Activated CD8-positive, alpha-beta T cell treated with anti-CD3 and anti-CD28 coated beads for 36 hours (primary cell): ENCODE measurements at places on chromosomes 2 and 18. TPM values are rescaled to one million over a fixed set of nuclear protein-coding genes. Genes with fewer than 3 reads are reported as not detected.

DNA sequence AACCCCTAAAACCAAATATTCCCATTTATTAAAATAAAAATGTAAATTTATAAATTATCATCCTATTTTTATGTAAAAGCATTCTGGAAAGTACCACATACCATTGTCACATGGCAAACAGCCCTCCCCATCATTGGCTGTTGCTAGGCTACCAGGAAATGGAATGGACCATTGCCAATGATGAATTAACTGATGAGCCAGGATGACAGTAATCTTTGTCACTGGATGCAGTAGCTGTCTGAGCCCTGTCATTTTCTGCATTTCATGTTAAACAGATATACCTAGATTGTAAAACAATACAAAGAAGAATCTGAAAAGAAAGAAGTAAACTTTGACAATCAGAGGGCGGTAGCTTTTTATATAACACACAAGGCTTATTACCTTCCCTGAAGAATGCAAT is 641.4 kb downstream of the BCL11A start:
- no peaks in the 10 kb centered on the region for H3K36me3 ChIP-seq
- H3K4me1 ChIP-seq: peaks cover 17% of the 10 kb centered on the region
- no peak for DNase-seq
- no peak overlapping the region for H3K27ac ChIP-seq
- no peak overlapping the region for H3K4me3 ChIP-seq

DNA sequence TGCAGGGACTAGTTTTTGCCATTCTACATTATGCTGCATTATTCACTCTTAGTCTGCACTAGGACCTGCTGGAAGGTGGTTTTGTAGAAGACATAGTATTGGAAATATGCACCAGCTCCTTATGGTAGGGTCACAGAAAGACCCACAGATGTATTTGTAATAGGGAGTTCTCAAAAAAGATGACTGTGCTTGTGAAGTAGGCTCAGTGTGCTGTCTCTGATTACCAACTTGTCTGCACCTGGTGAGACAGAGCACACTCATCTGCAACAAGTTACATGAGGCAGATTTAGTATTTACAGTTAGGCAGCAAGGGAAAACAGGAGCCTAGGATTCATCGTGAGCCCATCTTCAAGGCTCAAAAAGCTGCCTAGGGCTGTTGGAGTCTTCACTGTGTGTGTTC is 29.4 kb downstream of the RHBDD1 start:
- no peak overlapping the region for H3K27ac ChIP-seq
- peaks cover 50% of the 10 kb centered on the region for H3K36me3 ChIP-seq
- no peak overlapping the region for H3K4me3 ChIP-seq
- peaks cover 19% of the 10 kb centered on the region for H3K4me1 ChIP-seq
- H3K27me3 ChIP-seq: no peaks in the 10 kb centered on the region
- no peak for DNase-seq

- DNase-seq: peak; percentile 67
- no peaks in the 10 kb centered on the region for H3K27me3 ChIP-seq
- peaks cover 21% of the 10 kb centered on the region for H3K36me3 ChIP-seq
- peak overlapping the region; percentile 92 for H3K4me3 ChIP-seq
- H3K4me1 ChIP-seq: peaks cover 62% of the 10 kb centered on the region
Measured at GRCh38 chr2:70124983-70125480, 37.8 kb downstream of the PCBP1 start.

DNA sequence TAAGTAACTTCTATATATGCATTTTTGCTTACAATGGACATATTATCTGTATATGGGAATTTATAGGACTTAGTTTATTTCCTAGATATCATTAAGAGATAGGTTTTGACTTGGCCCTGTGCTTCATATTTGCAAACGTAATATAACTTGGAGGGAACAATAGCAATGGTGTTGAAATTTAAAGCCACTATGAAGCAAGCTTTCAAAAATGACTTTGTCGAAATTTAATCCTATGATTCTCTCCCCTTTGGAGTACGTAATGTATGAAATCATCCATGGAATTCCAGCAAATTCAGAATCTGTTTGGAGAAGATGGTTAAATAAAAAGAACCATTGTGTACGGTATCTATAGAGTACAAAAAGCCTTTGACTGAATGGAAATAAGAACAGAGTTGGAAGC is 486.3 kb downstream of the ARHGAP15 start:
- H3K36me3 ChIP-seq: peaks cover 35% of the 10 kb centered on the region
- H3K27me3 ChIP-seq: no peaks in the 10 kb centered on the region
- H3K27ac ChIP-seq: no peak overlapping the region
- H3K4me1 ChIP-seq: peaks cover 39% of the 10 kb centered on the region
- DNase-seq: no peak
- H3K4me3 ChIP-seq: no peak overlapping the region

DNA sequence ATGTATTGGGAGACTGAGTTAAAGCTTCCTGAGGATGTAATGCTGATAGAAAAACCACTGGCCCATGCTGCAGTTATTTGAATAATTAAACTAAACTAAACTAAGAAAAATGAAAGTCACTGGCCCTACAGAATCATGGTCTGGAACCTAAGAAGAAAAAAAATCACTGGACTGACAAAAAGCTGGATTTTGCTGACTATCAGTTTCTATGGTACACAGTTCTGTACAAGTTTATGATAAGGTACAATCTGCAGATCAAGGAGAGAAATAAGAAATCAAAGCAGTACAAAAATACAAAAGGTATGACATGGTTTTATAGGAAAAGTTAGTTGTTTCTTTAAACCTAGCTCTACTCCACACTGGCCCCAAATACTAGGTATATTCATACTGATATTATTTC is 15.6 kb downstream of the PPP4R3B start:
- H3K27me3 ChIP-seq: no peaks in the 10 kb centered on the region
- no peak overlapping the region for H3K4me3 ChIP-seq
- peaks cover 32% of the 10 kb centered on the region for H3K4me1 ChIP-seq
- no peak overlapping the region for H3K27ac ChIP-seq
- no peak for DNase-seq

- no peak overlapping the region for H3K4me3 ChIP-seq
- H3K27me3 ChIP-seq: no peaks in the 10 kb centered on the region
- DNase-seq: no peak
- no peaks in the 10 kb centered on the region for H3K36me3 ChIP-seq
- H3K4me1 ChIP-seq: no peaks in the 10 kb centered on the region
Measured at GRCh38 chr2:56449002-56449431, 265.2 kb downstream of the CCDC85A start.

DNA sequence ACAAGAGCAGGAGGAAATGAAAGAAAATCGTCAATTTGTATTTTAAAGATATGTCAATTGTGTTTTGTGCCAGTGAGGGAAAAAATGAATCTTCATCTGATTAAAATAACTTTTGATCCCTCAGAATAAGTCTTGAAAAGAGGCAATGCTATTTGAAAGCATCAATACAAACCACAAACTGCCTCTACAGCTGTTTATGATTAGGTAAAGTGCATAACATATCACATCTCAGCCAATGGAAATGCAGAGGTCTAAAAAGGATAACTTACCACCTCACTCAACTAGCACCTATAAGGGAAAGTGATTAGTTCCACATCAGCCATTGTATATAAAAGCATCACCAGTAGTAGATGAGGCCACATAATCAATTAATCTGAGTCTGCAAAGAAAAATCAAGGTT is 492.2 kb upstream of the CDH2 start:
- no peaks in the 10 kb centered on the region for H3K36me3 ChIP-seq
- no peak for DNase-seq
- H3K27ac ChIP-seq: no peak overlapping the region

GRCh38 chr2:136373841-136374240 is 255.9 kb upstream of the CXCR4 start:
- peaks cover 49% of the 10 kb centered on the region for H3K4me1 ChIP-seq
- peaks cover 2% of the 10 kb centered on the region for H3K27me3 ChIP-seq
- no peak overlapping the region for H3K27ac ChIP-seq
- H3K4me3 ChIP-seq: no peak overlapping the region
- no peak for DNase-seq

- no peak overlapping the region for H3K27ac ChIP-seq
- DNase-seq: no peak
- no peak overlapping the region for H3K4me3 ChIP-seq
- peaks cover 2% of the 10 kb centered on the region for H3K27me3 ChIP-seq
- H3K4me1 ChIP-seq: no peaks in the 10 kb centered on the region
- no peaks in the 10 kb centered on the region for H3K36me3 ChIP-seq
Measured at GRCh38 chr2:220040346-220040745, 412.9 kb downstream of the SLC4A3 start.

DNA sequence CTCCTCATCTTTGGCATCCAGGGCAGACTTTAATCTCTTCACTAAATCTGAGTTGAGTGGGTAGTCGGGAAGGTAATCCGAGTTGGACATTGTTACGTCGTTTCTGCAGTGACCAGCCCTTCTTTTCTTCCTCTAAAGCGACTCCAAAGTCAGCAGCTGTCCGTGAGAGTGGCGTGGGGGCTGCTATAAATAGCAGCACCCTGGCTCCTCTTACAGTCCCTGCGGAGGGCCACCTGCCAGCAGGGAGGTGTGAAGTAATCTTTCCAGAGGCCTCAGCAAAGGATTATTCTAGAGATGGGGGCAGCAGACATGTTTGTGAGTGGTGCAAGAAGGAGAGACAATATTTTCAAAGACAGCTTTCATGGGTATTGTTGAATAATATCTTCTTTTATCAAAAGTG is at the start of gene ASB18:
Gene ASB18 (minus strand): TSS at position 151 of the 400 bp plus-strand sequence. CDS start 61 bp downstream, at position 90.
- no peak within 1 kb of the TSS for H3K27ac ChIP-seq
- no peaks in the 10 kb centered on the region for H3K4me1 ChIP-seq
- no peak within 1 kb of the TSS for H3K4me3 ChIP-seq
- H3K36me3 ChIP-seq: no peaks in the 10 kb centered on the region
- no peak for DNase-seq

GRCh38 chr18:5518899-5519371 is 24.9 kb downstream of the EPB41L3 start:
- no peak overlapping the region for H3K27ac ChIP-seq
- no peak overlapping the region for H3K4me3 ChIP-seq
- H3K27me3 ChIP-seq: peaks cover 4% of the 10 kb centered on the region
- H3K36me3 ChIP-seq: no peaks in the 10 kb centered on the region
- DNase-seq: no peak
- peaks cover 2% of the 10 kb centered on the region for H3K4me1 ChIP-seq

DNA sequence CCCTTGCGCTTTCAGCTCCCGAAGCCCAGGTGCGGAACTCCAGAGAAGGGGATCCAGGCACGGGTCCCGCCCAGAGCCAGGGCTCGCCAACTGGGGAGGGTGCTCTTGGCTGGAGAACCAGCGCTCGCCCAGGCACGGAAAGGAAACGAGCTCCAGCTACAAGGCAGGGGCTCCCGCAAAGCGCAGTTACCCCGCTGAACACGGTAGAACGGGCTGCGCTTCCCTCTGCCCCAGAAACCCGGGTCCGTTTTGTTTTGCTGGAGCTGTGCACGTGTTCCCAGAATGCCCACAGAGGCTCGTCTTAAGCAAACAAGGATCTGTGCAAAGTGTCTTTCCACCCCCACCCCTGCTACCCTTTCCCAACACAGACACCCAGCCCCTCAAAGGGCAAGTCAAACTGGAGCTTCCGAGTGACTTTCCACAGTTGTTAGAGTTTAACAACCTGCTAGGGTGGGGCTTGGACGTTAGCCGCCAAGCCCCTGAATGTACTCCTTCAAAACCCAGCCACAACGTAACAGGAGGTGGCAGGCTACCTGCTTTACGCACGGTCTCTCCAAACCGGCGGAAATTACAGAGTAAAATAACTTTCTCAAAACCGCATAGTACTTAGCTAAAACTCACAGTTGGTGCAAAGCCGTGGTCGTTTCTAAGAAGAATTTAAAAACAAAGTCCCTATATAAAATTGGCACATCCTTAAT is 775 bp downstream of the RNF125 start:
- H3K27ac ChIP-seq: peak overlapping the region; percentile 94
- peak overlapping the region; percentile 86 for H3K4me3 ChIP-seq
- H3K27me3 ChIP-seq: no peaks in the 10 kb centered on the region
- H3K36me3 ChIP-seq: peaks cover 2% of the 10 kb centered on the region
- peaks cover 45% of the 10 kb centered on the region for H3K4me1 ChIP-seq

DNA sequence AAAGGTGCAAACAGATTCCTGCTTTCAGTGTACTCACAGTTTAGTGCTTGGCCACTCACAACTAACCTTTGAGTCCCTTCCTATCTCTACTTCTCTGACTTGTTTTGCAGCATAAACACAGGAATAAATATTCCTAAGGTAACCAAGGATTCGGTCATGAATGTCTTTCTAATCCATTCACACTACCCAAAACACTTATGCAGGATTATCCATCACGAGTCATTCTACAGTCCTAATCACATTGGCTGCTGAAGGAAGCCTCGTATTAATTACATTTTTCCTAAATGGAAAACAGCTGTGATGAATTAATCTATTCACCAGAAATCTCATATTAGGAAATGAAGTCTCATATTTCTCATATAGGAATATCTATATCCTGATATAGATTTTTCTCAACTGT is 16.3 kb downstream of the RDH14 start:
- H3K4me1 ChIP-seq: peaks cover 33% of the 10 kb centered on the region
- no peak overlapping the region for H3K27ac ChIP-seq
- H3K36me3 ChIP-seq: no peaks in the 10 kb centered on the region
- no peak overlapping the region for H3K4me3 ChIP-seq
- no peak for DNase-seq

DNA sequence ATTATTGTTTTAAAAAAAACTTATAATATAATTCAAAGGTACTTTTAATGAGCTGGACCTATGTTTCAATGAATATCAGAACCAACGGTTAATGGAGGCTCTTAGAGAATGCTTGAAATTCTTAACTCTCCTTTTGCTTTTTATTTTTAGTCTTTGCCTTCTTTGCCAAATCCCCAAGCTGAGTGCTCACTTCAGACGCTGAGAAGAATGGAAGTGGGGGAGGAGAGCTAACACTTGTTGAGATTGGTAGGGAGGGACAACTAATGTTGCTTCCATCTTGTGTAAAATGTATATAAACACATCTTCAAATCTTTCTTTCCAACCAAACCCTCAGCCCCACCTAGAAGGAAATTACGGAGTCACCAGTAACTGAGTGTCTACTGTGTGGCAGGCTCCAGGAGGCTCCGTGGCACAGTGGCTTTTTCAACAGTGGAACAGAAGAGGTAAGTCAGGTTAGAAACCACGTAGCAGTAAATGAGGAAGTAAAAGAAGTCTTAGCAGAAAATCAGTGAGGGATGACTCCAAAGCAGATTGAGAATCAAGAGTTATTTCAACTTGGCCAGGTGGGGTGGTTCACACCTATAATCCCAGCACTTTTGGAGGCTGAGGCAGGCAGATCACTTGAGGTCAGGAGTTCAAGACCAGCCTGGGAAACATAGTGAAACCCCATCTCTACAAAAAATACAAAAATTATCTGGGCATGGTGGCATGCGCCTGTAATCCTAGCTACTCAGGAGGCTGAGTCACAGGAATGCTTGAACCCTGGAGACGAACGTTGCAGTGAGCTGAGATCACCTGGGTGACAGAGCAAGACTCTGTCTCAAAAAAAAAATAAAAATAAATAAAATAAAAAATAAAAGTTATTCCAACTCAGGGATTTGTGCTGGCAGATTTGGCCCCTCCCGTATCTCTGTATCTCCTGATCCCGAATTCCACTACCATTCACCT is 45.0 kb upstream of the CREB1 start:
- no peak overlapping the region for H3K27ac ChIP-seq
- no peak for DNase-seq
- H3K36me3 ChIP-seq: no peaks in the 10 kb centered on the region

MYL12B gene
- total RNA-seq: 243 TPM

ADGRF3 gene
- 4.8 TPM for total RNA-seq

LRATD1 gene
- not detected for total RNA-seq

C2orf78 gene
- not detected for total RNA-seq

SPEG gene
- 2.1 TPM for total RNA-seq

FOXD4L1 gene
- total RNA-seq: 0.23 TPM

CCL20 gene
- total RNA-seq: 7.5 TPM

CCDC85A gene
- total RNA-seq: not detected

IMP4 gene
- 163 TPM for total RNA-seq

SLC9A4 gene
- total RNA-seq: 0.07 TPM

NPHP1 gene
- 1.3 TPM for total RNA-seq

SLC38A11 gene
- total RNA-seq: not detected

UGT1A10 gene
- not detected for total RNA-seq

CCDC150 gene
- total RNA-seq: 13.8 TPM

ENOSF1 gene
- 113 TPM for total RNA-seq

METTL21A gene
- total RNA-seq: 30.7 TPM

ZAP70 gene
- 218 TPM for total RNA-seq

SPC25 gene
- 35.6 TPM for total RNA-seq

CFLAR gene
- 222 TPM for total RNA-seq
